ENCODE measurements at places on chromosomes 3 and 15.

DNA sequence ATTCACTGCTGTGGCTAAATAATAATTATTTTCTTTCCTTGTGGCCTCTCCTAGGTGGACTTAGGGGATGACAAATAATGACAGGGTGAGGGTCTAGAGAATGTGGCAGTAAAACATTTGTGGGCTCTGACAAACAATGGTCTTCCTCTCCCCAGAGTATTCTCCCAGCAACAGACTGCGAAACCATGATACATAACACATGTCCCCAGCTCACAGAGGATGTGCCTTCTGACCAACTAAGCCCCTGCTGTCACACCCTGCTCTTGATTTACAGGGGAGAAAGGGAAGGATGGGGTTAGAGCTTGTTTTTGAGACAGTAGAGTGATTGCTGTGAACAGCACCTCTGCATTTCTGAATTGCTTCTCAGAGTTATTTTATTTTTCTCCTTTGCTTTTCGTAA is 116.6 kb upstream of the CTDSPL start:
- DNase-seq = no peak

DNA sequence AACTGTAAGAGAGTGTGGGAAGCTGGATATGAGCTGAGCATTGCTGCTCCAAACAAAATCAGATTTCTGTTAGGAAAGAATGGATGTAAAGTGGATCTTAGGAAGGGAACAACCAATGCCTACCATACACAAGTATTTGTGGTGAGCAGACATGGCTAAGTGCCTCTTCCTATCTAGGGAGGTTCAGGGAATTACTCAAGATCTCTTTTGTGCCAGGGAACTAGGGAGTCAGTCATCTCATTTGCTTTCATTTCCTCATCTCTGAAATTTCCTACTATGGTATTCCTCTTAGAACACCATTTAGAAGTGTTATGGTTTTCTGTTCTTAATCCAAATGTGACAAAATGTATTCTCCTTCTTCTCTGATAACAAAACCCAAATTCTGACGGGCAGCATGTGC is 396.5 kb downstream of the FHIT start:
- DNase-seq = no peak

DNA sequence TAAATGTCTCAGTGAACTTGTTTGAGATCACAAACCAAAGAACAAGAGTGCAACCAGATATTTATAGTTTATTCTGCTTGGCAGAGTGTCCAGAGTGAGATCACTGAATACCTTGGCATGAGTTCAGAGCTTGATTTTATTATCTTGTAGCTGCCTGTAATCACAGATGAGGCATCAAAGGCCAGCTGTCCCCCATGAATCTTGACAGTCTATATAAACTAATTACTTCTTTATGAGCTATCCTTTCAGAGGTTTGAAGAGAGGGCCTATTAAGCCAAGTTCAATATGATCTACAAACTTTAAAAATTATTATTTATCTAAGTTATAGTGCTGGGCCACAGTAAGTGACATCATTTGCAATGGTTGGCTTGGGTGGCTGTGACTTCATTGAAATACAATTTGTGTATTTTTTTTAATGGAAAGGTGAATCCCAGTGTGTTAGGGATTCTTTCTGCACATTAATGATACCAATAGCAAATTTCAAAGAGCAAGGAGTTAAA is 251.5 kb downstream of the CLSTN2 start:
- DNase-seq = no peak

DNA sequence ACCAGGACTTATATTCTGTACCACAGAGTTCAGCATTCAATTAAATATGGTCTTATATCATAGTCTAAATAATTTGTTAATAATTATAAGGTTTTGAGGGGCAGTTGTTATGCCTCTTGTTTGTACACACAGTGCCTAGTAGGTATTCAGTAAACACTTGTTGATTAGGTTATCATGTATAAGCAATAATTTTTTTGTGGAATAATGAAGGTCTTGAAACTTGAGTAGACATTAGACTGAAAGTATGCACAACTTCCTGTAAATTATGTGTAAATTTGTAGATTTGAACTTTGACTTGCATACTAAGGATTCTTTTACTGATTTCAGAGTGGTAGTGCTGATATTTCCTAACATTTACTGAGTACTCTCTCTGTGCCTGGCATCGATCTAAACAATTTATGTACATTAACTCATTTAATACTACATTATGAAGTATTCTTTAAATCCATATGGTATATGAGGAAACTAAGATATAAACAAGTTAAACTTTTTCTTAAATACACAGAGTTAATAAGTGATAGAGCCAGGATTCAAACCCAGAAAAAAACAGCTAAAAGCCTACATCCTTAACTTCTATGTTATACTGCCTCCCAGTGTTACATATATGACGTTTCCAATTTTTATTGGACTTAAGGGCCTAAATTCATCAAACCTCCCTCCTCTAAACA is 65.1 kb downstream of the GLCE start:
- DNase-seq = no peak

GRCh38 chr3:52385157-52385556 is 59.7 kb downstream of the SEMA3G start:
- no peak for DNase-seq

GRCh38 chr3:159938714-159939113 is 49.9 kb upstream of the IL12A start:
- DNase-seq = no peak

- no peak for DNase-seq
These were observed 455.7 kb downstream of the FOXP1 start for GRCh38 chr3:71127844-71128243.

DNA sequence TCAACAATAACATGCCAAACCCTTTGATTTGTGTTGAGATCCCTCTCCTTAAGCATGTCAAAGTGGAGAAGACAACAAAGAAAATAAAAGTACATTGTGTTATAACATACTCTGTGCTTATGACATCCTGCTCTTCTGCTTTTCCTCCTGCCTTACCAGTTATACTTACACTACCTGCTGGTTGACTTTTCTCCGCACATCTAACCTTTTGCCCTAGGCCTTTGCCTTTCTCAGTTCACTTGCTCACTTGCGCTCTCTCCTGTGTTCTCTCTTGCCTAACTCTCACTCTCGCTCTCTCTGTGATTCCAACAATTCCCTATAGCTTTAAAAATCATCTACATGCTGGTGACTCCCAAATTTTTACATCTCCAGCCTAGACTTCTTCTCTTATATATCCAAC is 5.7 kb downstream of the DNAH12 start:
- no peak for DNase-seq

DNA sequence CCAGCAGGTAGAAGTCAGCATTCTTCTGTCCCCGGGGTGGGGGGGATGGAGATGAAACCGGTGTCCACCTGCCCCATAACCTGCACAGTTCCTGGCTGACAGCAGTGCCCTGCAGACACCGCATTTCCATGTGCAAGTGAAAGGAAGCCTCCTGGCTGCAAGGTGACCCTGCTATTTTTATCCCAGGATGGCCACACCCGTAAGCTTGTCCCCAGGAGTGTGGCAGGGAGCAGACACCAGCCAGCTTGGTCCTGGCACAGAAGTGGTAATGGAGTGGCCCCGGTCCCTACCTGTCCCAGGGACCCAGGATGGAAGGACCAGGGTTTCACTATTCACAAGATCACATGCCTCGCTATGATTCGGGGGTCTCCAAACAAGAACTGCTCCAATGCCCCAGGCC is 85.3 kb upstream of the RPL32 start:
- no peak for DNase-seq

DNA sequence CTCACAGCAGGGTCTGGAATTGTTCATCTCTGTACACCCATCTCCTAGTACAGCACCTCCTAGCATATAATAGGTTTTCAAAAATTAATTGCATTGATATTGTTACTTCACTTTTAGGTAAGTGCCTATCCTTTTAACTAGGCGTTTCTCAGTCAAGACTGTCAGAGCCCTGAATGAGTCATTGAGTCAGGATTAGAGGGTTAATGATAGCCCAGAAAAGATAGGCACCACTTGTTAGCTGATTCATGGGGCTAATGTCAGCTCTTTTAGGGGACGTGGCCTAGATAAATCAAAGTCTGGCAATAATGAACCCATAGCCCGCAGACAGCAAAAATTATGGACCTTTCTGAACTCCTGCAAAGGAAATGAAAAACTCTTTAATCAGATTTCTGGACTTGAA is 42.9 kb downstream of the TIMP4 start:
- DNase-seq = no peak

DNA sequence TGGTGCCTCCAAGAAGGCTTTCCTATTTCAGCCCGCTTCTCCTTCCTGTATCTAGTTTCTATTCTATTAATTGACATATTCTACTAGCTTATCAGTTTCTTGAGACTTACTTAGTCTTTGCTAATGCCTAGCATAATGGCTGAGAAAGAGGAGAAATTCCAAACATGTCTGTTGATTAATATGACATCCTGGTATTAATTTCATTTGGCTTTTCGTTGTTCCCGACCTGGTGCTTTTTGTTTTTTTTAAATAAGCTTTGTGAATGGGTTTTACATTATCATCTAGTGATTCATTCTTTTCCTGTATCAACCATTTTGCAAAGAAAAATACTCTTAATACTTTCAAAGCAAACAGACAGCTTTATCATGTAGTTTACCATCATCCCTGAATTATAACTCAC is 13.1 kb downstream of the WDR53 start:
- no peak for DNase-seq

GRCh38 chr15:89116404-89116803 is 28.1 kb downstream of the ABHD2 start:
- DNase-seq = no peak

DNA sequence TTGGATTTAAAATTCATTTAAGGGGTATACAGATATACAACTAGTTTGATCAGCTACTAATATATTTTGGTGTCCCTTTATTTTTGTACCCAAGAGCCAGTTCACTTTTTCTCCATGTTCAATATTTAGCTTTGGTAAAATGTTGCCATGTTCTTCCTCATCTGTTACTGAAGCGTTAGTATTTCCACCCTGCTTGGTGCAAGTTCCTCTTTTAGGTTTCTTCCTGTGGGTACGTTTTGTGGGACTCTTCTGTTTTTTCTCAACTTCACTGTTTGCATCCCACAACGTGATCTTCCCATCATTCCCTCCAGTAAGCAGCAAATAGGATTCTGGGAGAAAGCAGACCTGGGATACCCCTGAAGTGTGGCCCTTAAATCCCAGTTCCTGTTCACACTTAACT is 14.1 kb downstream of the WDR53 start:
- no peak for DNase-seq

- DNase-seq = no peak
These were observed 15.5 kb downstream of the TATDN2 start for GRCh38 chr3:10263646-10264363.

DNA sequence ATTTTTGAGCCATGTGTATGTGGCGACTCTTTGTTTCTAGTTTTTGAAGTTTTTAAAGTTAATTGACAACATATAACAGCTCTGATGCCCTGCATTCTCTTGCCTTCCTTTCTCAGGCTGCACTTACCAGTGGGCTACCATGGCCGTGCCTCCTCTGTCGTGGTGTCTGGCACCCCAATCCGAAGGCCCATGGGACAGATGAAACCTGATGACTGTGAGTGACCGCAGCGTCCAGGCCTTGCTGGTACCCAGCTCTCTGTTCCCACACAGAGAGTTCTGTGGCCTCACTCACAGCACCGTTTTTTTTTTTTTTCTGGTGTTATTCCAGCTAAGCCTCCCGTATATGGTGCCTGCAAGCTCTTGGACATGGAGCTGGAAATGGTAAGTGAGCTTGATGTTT is 15.1 kb downstream of the FAH start:
- DNase-seq = no peak

DNA sequence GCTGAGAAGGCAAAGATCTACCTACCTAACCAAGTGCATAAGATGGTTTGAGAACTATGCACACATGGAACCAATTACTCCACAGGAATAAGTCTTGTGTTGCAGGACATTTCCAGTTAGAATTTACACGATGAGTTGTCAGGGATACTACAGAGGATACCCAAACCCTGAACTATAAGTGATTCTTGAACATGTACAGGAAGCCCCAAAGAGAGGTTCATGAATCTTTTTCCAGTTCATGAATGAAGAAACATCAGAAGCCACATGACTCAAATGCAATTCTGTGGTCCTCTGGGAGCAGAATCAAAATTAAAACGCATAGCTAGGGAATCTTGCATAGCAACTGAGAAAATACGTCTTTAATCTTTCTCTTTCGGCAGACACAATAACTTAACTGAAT is 114.1 kb upstream of the LMCD1 start:
- DNase-seq = no peak

DNA sequence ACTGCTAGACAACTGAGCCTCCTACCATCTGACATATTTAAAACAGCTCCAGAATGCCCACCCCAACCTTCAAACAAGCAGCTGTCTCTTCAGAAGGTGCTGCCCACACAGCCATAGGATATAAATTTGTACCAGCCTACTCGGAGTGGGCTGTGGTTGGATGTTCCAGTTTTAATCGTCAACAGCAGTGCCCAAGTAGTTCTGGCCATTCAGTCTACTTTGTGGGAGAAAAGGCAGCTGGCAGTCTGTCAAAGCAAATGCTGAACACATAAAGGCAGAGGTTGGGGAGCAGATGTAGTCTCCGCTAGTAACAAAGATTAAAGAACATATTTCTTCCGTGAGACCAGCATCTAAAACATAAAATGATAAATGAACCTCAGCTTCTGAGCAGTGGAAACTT is 15.9 kb upstream of the ERC2 start:
- DNase-seq = no peak

- DNase-seq = no peak
These were observed 165.5 kb upstream of the FEZF2 start for GRCh38 chr3:62538691-62539356.

DNA sequence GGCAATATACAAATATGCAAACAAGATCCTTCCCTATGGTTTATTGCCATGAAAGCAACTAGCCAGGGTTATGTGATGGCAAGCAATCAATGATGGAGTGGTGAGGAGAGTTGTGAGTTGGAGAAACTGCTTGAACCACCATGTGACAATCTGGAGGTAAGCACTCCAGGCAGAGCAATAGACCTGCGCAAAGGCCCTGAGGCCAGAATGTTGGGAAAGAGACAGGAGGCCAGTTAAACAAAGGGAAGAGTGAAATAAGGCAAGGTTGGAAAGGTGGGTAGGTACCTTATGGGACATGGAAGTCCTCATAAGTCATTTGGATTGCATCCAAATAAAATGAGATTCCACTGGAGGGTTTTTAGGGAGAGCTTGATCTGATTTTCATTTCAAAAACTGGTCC is 80.0 kb upstream of the WNT5A start:
- no peak for DNase-seq

- DNase-seq = no peak
These were observed 28.8 kb upstream of the KLF13 start for GRCh38 chr15:31297575-31298456.

DNA sequence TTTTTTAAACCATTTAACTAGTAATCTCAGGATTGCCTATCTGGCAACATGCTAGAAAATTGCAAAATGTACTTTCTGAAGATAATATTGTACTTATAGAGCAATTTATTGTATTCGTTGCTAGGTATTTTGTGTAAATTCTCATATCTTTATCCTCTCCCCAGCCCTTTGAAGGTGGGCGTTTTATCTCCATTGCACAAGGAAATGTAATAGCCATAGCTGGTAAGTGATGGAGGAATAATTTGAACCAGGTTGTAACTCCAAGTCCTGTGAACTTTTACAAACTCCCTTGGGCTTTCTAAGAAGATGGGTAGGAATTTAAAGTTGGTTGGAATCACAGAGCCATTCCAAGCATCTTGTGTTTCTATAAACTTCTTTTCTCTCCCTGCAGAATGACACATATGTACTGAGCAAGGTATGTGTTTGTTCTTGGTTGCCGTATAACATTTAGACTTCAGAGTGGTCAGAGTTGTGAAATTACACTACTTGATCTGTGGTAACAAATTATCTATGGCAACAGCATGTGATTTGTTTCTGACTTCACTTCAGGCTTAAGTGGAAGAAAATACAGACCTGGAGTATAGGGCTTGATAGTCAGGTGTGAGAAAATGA is 170.9 kb downstream of the AKAP13 start:
- DNase-seq = no peak
